ENCODE measurements at places on chromosomes 4 and X.

- no peak for DNase-seq
These were observed 799.8 kb downstream of the RAPGEF2 start for GRCh38 chr4:159902648-159903047.

DNA sequence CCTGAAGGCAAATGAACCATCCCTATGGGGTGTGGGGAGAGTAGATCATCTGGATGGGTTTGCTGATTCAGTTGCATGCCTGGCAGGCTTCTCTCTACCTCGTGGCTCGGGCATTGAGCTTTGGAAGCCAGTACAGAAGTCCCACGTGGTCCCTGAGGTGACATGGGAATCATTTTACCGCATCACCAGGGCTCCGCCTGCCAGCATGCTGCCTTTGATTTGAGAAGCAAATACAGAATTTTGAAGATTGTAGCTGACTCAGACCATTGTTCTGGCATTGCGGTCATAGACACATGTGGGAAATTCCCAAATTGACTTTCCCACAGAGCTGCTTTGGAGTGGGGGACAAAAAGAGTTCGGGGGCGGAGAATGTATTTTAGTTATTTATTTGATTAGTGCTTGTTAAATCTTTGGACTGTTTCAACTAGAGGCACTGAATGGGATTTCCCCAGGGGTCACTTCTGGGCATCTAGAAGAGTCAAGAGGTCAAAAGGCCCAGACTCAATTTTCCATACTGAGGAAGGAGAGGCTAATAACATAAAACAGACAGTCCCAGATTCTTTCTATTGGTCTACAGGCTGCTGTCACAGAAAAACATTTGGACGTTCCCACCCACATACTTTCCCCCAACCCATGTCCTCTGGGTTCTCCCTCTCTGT, 79.3 kb downstream of the NHSL2 start:
- DNase-seq = no peak

- no peak for DNase-seq
These were observed 155.2 kb upstream of the GK2 start for GRCh38 chr4:79563219-79563618.

DNA sequence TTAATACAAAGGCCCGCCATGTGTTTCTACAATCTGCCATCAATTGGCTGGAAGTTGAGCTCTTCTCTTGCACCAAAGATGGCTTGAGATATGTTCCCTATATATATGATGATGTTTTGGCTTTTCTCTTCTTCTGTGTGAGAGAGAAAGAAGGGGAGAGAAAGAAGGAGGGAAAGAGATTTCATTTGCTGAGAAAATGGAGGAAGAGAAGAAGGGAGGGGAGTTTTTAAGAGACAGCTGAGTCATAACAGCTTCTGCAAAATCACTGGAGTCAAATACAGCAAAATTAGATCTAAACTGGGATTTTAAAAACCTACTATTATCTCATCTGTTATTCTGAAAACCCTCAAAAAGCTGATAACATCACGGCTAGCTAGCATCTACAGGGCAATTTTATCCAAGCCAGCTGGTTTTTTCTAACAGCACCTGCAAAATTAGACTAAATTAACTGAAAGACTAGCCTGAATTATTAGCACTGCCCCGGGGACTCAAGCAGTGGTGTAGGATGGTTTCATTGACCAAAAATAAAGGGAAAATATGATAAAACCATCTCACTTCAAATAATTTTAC, 647.6 kb upstream of the ACTRT1 start:
- DNase-seq = no peak

DNA sequence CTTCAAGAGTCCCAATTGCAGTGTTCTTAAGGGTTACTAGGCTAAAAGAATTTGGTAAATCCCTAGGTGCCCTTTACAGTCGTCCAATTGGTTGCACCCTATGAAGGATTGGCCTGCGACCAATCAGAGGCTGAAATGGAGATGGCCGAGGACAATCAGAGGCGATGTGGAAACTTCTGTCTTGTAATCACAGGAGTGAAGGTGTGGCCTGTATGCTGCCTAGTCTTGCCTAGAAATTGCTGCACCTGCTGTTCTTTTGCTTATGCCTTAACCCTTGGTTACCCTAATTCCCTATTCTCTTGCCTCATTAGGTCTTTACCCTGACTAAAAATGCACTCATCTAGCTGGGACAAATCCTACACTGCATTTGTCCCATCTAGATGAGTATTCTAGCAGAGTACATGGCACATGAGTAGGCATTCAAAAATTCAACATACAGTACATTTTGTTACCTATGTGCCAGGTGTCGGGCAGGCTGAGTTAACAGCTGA, 1.0 kb upstream of the DCK start:
- no peak for DNase-seq

GRCh38 chr4:150744570-150744969, 162.6 kb downstream of the MAB21L2 start:
- no peak for DNase-seq

- no peak for DNase-seq
These were observed 24.0 kb downstream of the CEP44 start for GRCh38 chr4:174307694-174308093.

DNA sequence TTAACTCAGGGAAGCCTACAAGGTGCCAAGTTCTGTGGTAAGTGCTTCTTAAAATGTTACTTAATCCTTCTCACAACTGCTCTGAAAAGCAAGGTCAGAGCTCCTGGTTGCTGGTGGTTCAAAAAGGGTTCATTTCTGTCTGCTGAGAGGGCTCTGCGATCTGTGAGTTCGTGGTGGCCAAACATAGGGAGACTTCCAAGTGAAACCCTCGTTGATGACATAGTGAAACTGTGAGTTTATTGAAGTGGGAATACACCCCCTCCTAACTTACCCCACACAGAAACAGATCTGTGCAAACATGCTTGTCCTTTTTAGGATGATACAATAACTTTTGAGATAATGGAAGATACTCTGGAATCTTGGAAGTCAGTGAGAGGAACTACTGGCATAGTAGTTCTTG, 164.8 kb upstream of the PGRMC2 start:
- DNase-seq = no peak

- no peak for DNase-seq
These were observed 192.5 kb downstream of the EDA start for GRCh38 chrX:69808375-69808774.

GRCh38 chr4:18611026-18611425, 589.5 kb upstream of the LCORL start:
- DNase-seq = no peak

DNA sequence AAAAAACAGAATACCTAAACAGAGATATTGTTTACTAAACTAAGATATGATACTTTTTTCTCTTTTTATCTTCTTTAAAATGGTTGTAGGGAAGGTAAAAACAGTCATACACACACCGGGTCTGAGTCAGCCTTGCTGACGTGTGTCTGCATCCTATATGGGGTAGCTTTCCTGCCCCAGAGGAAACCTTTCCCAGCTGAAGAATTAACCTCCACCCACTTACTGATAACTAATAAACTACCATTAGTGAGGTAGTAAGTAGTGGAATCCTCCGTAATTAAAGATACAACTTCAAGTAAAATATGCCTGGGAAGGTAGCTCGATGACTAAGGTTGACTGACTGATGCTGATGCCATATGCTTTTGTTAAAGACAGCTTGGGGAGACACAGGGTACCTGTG, 312.2 kb downstream of the DCTD start:
- DNase-seq = no peak

- DNase-seq = no peak
These were observed 7.0 kb upstream of the TRPC5OS start for GRCh38 chrX:111868726-111869638.

GRCh38 chr4:19693936-19694570, 557.7 kb upstream of the SLIT2 start:
- DNase-seq = no peak

GRCh38 chr4:74426101-74426500, 18.8 kb upstream of the AREG start:
- no peak for DNase-seq

- no peak for DNase-seq
These were observed 172.3 kb downstream of the SHROOM3 start for GRCh38 chr4:76607266-76607799.

DNA sequence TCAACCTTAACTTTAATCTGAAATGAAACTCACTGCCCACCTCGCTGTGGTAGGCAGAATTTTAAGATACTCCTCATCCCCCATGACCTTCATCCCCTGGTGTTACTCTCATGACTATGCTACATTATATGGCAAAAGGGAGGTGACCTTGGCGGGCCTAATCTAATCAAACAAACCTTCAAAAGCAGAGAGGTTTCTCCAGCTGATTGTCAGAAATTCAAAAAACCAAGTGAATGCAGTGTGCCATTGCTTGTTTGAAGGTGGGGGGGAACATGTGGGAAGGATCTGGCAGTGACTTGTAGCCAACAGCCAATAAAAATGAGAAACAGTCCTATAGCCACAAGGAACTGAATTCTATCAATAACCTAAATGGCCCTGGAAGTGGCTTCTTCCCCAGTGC, 48.5 kb downstream of the KLHL8 start:
- no peak for DNase-seq

DNA sequence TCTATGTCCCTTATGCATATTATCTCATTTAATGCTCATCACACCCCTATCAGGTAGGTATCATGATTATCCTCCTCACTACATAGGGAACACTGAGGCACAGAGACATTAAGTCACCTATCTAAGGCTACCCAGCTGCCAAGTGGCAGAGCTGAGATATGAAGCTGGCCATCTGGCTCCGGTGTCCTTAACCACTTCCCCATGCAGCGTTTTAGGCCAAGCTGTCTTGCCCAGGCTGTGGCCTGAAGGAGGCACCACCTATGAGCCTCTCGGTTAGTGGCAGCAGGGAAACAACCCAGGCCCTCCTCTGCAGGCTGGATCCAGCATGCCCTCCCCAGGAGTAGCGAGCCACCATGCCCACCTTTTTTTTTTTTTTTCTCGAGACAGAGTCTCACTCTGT, 16.3 kb downstream of the PJA1 start:
- DNase-seq = no peak

DNA sequence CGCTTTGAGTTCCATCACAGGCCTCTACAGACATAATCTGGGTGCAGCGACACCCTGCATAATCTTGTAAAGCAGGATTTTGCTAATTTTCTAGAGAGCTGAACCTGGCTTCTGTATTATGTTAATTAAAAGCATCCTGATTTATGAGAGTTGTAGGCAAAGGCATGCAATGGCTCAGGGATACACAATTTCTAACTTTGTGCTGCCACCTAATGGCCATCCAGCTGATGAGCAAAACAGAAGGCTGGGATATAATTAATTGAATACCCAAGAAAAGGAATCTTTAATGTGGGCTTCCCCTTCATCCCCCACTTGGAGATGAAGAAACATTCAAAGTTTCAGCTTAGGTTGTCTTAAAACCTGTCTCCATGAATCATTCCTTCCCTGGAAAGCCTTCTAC, 78.1 kb downstream of the BMP15 start:
- no peak for DNase-seq

- no peak for DNase-seq
These were observed 10.3 kb upstream of the CXCL2 start for GRCh38 chr4:74109116-74109869.

DNA sequence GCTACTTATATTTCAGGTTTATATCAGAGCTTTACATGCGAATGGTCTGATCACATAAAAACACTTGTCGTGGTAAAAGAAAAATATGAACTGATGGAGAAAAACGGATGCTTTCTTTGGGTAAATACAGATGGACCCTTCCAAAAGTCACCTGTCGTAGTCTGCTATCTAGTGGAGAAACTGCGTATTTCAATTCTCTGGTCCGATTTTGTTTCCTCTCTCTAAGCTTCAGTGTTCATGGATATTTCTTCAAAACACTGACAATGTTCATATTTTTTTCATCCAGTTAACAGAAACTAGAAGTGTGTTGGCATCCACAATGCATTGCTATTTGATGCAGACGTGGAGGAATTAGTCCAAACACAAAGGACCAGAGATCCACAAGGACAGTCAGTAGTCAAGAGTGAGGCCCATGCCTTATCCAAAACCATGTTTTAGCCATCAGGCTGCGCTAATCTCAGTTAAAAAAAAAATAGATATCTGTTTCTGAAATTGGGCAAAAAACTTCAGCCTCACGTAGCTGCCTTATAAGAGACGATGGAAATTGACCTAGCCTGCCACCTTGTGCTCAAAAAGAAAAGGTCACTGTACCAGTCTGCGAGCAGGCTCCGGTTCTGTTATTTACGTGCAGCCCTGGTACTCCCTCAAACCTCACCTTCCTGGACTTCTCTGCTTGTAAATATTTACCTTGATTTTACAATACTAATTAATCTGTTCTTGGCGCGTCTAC, 16.0 kb downstream of the MEPE start:
- peak; percentile 7 for DNase-seq

DNA sequence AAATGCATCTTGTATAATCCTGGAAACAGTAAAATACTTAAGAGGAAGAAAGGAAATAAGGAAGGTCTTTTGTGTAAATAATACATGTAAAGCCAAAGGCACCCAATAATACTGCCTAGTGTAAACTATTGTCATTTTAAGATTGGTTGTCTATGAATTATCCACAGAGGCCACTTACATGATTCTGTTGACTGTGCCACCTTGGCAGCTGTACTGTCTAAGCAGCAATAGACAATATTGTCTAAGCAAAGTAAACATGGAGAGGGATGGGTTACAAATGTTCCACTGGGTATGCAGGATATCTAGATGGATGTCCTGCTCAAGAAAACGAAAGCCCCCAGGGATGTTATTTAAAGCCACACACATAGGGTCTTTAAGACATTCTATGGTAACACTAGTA, 19.4 kb downstream of the BEND4 start:
- DNase-seq = no peak

- no peak for DNase-seq
These were observed 102.0 kb downstream of the CBR4 start for GRCh38 chr4:168908093-168908492.

DNA sequence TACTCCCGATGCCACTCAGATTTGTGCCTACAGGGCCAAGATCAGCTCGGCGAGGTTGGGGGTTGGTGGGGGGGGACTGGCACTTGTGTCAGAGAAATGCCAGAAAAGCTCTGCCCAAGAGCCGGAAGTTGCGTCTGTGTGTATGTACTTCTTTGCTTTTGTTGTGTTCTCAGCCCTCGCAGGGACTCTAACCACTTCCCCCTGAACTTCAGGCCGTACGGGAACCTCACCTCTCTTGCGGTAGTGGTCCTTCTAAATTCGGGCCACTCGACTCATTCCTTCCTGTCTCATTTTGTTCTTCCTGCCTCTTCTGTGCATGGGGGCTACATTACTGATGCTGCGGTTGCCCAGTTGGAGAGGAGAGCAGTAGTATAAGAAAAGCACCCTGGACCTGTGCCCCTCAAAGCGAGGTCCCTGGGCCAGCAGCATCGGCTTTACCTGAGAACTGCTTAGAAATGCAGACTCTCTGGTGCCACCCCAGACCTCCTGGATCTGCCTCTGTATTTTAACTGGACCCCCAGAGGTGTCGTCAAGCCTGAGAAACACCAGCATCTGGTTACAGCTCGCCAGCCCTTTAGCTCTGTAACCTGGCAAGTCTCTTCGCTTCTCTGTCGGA, 146.3 kb upstream of the RPS6KA3 start:
- DNase-seq = no peak

All from stimulated activated CD4-positive, alpha-beta T cell treated with anti-CD3 and anti-CD28 coated beads, Interleukin-12 subunit alpha, Interleukin-12 subunit beta, amount 100 ng/mL, for 4 hours (primary cell).